ENCODE measurements at places on chromosomes 13 and 19.

DNA sequence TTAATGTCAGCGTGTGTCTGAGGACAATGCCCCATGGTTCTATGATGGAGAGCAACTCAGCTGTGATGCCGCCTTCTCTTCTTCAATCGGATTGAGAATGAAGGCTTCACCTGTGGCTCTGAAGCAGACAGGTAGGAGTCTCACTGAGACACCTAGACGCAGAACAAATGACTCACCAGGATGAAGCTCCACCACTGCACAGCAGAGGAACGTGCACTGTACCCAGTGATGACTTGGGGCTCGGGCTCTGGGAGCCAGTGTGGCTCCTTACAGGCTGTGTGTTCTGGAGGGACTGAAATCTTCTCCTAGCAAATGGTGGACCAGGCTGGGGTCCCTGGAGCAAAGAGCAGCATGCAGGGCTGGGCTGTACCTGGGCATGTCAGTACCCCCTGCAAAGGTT lies 44.0 kb downstream of the CCDC70 start:
- no peak for DNase-seq

DNA sequence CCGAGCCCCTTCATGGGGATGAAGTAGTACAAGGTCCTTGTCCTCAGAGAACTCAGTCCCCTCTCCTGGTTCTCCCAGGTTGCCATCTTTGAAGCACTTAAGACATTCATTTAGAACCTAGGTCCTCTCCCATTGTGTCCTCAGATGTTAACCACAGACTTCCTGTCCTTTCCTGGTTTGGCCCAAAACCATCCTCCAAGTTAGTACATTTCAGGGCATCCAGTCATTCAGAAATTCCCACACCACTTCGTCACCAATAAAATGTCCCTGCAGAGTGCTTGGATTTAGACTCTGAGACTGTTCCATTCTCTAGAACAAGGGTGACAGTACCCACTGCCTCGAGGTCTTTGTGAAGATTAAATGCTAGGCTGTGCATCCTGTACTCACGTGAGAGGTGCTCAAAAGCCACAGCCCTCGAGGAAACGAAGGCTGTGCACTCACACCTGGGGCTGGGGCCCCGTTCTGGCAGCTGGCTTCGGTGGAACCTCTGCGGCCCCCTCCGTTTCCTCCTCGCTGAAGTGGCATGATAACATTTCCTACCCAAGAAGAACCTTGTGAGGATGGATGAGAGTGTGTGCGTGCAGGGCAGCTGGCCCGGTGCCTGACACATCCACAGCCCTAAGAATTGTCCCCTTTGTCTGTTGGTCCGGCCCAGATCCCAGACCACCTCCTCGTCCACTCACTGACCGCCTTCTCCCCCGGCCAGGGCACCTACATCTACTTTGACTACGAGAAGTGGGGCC lies 4.7 kb downstream of the LENG1 start:
- DNase-seq: no peak

- no peak for DNase-seq
Measured at GRCh38 chr19:33093420-33094210, 12.6 kb downstream of the GPATCH1 start.

DNA sequence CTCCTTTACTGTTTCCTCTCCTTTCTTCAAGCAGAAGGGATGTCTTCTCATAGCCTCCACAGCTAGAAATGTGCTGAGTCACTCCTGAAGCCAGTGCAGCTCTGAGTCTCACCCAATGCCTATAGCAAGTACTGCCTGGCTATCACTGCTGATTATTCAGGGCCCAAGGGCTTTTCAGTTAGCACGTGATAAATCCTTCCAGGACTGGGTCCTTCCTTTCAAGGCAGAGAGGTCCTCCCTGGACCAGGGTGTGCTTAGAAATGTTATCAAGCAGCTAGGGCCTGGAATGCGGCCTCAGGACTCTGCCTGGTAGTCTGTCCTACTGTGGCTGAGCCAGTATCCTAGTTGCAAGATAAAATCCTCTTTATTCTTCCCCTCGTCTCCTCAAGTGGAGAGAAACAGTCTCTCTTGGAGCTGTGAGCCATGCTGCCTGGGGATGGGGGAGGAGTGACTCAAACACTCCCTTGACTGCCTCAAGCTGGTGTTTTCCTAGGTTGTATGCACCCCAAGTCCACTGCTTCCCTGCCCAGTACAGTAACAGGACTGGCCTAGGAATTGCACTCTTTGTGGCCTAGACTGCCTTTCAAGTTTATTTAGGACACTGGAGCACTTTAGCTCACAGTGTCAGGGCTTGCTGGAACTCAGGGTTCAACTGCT lies 198.7 kb upstream of the SERP2 start:
- no peak for DNase-seq

- DNase-seq: no peak
Measured at GRCh38 chr19:32040236-32040635, 305.2 kb upstream of the ZNF507 start.

DNA sequence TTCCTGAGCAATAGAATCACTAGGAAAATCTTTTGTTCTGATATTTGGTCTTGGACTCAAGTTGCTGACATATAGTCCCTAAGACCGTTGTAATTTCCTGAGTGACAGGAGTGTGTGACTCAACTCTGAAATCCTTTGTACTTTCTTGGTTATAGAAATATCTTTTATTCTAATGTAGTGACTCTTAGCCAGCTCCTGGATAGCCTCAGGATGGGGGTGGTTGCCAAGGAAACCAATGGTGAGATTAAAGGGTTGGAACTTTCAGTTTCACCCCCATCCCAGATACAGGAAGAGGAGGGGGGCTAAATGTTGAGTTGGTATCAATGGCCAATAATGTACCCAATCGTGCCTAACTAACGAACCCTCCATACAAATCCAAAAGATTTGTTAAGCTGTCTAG lies 41.8 kb downstream of the MBD3L2B start:
- DNase-seq: no peak

DNA sequence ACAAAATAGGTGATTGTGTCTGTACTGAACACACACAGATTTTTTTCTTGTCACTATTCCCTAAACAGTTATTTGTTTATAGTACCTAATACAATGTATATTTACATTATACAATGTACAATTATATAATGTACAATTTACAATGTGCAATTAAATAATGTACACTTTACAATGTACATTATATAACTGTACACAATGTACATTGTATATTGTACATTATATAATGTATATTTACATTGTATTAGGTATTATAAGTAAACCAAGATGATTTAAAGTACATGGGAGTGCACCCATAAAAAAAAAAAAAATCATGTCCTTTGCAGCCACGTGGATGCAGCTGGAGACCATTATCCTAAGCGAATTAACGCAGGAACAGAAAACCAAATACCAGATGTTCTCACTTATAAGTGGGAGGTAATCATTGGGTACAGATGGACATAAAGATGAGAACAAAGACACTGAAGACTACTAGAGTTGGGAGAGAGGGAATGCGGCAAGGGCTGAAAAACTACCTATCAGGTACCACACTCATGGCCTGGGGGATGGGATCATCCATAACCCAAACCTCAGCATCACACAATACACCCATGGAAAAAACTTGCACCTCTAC lies 68.1 kb downstream of the ABCC4 start:
- peak; percentile 42 for DNase-seq

DNA sequence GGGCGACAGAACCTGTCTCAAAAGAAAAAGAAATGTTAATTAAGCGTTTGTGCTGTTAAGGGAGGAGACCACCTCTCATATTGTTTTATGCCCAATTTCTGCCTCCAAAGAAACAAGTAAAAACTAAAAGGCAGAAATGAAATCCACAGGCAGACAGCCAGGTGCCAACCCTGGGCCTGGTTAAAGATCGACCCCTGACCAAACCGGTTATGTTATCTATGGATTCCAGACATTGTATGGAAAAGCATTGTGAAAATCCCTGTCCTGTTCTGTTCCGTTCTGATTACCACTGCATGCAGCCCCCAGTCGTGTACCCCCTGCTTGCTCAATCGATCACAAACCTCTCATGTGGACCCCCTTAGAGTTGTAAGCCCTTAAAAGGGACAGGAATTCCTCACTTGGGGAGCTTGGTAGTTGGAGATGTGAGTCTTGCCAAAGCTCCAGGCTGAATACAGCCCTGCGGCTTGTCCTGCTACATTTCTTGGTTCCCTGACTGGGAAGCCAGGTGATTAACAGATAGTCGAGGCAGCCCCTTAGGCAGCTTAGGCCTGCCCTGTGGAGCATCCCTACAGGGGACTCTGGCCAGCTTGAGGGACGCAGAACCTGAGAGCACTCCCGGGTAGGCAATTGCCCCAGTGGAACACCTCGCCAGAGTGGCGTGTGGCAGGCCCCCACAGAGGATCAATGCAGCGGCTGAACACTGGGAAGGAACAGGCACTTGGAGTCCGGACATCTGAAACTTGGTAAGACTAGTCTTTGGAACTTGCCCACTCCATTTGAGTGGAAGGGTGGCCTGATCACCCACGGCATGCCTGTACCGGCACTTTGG lies 748 bp upstream of the ZNF552 start:
- no peak for DNase-seq

- DNase-seq: no peak
Measured at GRCh38 chr19:34733266-34733745, 737 bp upstream of the ZNF181 start.

- peak; percentile 46 for DNase-seq
Measured at GRCh38 chr13:75357576-75358289, 124.2 kb downstream of the TBC1D4 start.

- DNase-seq: no peak
Measured at GRCh38 chr19:33731881-33732280, 64.8 kb upstream of the KCTD15 start.

DNA sequence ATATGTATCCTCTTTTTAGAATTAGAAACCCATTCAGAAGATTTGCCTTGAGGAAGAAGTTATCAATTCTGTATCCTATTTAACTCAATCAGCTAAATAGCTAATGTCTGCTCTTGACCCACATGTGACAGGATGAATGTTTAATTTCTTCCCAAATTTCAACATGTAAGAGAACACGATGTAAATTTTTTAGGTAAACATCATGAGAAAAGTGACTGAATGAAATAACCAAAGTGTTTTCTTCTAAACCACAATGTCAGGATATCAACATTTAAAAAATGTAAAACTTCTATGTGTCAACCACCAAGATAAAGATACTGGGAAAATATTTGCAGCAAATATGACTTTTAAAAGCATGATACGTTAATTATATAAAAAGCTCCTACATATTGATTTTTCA lies 302.4 kb downstream of the DCT start:
- DNase-seq: no peak

DNA sequence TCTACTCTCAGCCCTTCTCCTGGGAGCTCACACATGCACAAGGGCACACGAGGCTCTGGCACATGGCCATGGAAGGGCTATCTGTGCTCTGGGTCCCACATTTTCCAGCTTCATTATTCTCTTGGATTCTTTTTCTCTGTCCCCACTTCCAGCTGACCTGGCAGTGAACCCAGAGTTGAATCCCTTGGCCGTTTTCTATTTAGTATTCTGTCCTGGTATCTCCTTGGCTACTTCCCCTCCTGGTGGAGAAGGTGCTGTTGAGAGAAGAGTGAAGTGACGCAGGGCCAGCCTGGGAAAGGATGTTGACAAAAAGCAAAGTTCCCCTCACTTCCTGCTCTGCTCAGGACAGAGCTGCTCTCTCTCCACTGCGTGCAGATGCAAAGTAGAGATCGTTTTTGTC lies 303.1 kb downstream of the IRS2 start:
- no peak for DNase-seq

DNA sequence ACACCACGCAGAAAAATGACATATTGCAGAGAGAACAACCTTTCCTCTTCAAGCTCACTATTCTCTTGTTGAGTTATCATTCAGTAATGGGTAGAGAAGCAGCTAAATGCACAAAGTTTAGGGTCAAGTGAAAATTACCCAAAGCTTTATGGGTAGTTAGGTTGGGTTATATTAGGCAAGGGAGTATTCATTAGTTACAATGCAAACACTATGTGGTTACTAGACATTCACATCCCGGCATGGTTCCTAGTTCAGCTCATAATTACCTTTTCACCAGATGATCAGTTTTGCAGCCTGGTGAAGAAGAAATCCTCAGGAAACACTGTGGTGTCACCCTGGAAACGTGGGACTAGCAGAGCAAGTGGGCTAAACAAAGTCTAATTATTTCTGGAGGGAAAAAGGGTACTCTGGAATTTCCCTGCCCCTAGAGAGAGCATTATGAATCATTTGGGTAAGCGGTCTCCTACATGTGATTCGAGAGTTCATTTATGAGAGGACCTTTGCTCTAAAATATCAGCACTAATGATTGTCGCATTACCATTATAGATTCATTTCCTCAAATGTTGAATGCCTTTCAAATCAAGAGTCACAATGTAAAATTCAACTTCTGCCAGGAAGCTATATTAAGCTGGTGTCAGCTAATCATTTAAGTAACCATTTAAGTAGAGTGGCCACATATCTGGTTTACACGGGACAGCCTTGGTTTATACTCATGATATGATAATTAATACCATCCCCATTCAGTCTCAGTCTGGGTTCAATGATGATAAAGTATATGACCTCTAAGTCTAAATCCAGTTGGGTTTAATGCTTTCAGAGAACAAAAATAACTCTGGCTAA lies 1208.0 kb downstream of the DIAPH3 start:
- DNase-seq: no peak

GRCh38 chr13:66001140-66001539 lies 1229.0 kb downstream of the PCDH9 start:
- DNase-seq: no peak

DNA sequence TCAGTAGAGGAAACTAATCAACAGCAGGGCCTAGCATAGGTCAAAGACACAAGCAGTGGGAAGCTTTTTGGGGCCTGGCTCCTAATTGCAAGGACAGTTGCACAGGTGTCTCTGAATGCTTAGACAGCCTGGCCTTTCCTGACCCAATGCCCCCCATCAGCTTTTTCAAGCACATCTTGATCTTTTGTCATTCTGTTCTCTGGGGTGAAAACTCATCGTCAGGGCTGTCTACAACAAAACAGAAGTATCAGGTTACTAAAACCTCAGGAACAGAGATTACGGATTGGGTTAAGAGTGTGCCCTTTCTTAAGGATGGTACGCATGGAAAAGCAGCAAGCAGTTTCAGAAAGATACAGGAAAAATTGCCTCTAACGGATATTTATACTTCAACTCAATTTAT lies 8.3 kb upstream of the ZNF254 start:
- no peak for DNase-seq

DNA sequence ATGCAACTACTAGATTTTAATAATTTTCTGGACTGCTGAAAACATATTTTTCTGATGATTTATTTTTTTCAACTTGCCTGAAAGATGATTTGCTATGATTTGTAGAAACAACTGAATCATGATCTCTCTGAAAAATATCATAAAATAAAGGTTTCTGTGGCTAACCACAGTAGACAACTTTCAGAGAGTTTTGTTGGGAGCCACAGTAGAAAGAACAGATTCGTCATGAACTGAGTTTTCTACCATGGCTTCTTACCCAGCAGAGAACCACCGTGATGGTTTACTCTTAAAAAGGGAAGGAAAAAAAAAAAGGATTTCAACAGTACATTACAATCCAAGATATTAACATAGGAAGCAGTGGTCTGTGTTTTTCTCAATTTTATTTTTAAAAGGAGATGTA lies 18.0 kb downstream of the ZAR1L start:
- no peak for DNase-seq

GRCh38 chr19:5120833-5121232 lies 151.9 kb downstream of the KDM4B start:
- no peak for DNase-seq

GRCh38 chr13:21826214-21827015 lies 155.5 kb downstream of the FGF9 start:
- DNase-seq: no peak
